ENCODE measurements at places on chromosomes 5 and 9.

DNA sequence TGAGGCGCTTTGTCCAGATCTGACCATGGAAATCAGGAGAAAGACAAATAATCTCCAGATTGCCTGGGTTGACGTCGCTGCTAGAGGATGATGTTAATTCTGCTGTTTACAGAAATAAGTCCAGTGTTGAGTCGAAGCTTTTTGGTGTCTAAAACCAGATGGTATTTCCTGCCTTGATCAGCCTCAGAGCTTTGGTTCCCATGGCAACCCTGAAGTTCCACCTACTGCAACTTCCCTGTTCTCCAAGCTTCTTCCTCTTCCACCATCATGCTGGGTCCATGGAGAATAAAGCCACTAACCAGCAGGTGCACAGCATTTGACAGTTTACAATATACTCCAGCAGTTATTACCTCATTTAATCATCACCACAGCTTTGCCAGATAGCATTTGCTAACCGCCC lies 18.0 kb upstream of the GABBR2 start:
- DNase-seq, result no peak

DNA sequence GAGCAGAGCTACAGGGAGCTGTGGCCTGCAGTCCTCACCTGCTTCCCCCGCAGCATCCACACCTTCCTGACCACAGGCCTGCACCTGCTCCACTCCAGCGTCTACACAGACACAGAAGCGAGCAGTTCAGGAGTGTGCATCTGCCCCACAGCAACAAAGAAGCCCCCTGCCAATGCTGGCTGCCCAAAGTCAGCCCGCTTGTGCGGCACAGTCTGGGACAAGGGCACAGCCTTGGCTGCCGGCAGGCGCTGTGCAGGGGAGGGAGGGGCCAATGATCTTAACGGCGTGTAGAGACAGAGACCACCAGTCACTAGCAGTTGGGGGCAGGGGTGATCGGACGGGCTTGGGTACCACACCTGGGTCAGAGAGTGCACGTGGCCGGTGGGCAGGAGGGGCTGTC lies 6.6 kb downstream of the BRD9 start:
- no peak for DNase-seq

GRCh38 chr5:61440596-61440995 lies 108.5 kb downstream of the ZSWIM6 start:
- DNase-seq, result no peak

- no peak for DNase-seq
Measured at GRCh38 chr9:105502276-105502675, 54.4 kb downstream of the FSD1L start.

DNA sequence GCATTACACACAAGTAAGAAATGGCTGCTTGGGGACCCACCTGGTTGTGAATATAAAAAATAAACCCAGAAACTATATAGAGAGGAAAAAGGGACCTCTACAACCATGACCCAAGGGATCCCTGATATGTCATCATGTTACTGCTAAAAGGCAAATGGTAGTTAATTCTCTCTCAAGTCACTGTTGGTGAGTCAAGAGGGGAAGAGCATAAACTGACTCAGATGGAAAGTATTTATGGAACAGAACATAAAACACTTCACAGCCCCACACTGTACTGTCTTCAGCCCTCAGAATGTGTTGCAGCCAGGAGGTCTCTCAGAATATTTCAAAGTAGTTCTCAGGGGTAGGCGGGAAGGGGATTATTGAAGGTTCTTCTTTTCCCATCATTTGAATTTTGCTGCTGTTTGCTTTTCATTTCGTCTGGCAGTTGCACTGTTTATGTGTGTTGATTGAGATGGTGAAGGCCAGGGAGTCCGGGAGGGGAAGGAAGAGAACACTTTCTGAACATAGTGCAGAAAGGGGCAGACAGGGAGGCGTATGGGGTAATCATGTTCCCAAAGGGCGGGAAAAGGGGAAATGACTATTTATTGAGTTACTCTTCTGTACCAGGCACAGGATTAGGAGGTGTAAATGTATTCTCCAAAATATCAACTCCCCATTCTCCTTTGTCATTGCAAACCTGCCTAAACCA lies 85.5 kb downstream of the TEK start:
- no peak for DNase-seq

Data from suprapubic skin (tissue), 4 donors.